ENCODE measurements at places on chromosomes 5 and 9.
A peak's percentile ranks its signal among the peaks of the same experiment; 100 is the strongest.

- DNase-seq: no peak
Observed at GRCh38 chr9:33177639-33178038, 10.5 kb upstream of the B4GALT1 start.

DNA sequence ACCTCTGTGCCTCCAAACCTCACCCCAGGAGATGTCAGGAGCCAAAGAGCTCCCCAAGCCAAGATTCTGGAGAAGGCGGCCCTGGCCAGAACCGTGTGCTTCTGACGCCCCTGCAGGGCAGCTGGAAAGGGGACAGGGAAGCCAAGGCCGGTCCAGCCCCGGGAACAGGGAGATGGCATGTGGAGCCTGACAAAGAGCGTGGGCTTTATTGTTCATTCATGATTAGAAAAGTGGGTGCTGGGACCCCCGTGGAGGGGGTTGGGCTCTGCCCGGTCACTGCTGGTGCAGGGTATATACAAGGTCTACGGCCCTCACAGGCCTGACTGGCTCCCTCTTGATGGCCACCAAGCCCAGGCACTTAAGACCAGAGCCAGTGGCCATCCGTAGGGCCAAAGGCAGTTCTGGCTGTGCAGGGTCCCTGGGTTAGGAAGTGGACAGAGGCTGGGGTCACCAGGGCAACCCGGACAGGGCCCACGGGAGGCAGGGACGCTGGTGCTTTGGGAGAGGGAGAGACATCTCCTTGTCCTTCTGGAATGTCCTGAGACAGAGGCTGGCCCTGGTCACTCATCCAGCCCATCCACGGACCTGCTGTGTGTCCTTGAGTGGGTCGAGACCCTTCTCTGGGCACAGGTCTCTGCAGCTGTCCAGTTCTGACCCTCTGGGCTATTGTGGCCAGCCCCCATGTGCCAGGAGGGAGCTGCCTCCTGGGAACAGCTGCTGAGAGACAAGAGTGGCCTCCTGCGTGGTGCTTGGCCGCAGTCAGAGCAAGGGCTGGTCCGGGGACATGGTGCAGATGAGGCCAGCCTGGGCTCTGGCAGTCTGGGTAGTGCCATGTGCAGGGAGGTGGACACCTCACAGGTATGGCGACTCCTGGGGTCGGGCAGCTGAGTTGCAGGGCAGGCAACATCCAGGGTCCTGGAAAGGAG, 12.5 kb downstream of the NINJ1 start:
- no peak for DNase-seq

DNA sequence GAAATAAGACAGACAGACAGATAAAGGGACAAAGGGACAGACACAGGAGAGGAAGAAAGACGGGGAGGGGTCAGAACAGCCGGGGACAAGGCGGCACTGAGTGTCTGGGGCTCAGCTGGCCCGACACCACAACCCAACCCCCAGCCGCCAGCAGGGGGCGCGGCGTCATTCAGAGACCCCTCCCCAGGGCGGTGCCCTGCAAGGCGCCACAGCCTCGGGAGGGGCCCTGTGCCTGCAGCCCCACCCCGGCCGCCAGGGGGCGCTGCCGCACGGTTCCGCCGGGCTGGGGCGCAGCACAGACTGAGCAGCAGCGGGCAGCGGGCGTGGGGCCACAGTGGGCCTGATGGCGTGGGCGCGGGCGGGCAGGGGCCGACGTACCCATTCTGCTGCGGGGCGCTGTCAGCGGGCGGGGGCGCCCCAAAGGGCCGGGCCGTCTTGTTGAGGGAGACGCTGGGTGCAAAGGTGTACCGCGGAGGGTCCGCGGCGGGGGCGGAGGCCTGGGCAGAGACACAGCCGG, 5.9 kb downstream of the PDLIM7 start:
- peak; percentile 98 for DNase-seq

DNA sequence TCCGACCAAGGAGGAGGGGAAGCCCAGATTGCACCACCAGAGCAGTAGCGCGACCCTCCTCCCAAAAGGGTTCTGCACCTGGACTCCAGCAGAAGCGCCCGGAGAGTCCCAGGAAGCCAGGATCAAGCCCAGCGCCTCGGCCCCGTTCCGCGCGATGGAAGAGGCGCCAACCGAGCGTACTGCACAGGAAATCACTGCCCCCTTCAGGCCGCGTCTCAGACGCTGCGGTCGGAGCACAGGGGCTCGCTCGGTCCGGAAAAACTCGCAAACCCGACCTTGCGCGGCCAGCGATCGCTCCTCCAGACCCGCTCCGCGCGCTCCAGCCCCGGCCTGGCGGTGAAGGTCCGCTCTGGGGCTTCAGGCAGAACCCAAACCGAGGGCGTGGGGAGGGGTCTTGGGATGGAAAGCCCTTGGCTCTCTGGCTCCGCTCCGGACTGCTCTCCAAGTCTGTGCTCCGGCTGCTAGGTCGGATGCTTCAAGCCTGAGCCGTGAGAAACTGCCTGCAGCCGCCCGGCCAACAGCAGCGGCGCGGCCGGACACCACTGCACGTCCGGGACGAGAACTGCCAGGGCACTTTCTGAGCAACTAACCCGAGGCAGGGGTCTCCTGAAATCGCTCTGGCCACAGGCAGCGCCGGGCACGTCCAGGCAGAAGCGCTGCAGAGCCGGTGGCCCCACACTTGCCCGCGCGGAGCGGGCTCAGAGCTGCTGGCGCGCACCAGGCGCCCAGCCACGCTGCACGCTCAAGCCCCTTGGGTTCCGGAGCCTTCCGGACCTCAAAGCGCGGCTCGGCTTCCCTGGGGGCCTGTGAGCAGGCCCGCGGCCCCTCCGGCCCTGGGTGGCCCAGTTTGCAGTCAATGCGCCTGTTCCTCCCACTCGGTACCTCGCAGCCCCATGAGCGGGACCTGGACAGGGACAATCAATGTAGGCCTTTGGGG, 1.3 kb downstream of the GABBR2 start:
- peak; percentile 81 for DNase-seq

DNA sequence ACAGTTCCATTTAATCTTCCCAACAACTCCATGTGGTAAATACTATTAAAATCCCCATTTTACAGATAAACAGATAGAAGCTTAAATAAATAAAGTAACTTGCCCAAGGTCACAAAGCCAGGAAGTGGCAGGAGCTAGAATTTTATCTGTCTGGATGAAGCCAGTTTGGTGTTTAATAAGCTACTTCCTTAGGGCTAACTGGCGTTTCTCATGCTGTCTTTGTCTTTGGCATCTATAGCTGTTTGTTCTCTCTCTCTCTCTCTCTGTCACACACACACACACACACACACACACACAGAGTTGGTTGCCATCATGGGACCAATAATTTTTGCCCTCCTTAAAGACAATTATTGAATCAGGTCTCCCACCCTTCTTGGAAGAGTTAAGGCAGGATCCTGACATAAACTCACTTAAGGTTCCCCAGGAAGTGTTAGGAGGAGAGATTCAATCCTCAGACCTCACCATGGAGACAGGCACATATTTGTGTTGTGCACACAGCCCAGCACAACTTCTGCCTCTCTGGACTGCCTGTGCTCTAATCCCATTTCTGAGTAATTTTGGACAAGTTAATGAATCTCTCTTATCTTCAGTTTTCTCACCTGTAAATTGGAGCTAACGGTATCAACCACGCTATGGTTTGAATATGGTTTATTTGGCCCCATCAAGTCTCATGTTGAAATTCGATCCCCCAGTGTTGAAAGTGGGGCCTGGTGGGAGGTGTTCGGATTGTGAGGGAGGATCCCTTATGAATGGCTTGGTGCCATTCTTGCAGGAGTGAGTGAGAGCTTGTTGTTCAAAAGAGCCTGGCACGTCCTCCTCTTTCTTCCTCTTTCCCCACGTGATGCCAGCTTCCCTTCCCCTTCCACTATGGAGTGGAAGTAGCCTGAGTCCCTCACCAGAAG, 8.3 kb upstream of the ADRA1B start:
- DNase-seq: no peak

GRCh38 chr9:4794691-4795090, 1.9 kb downstream of the RCL1 start:
- DNase-seq: no peak

DNA sequence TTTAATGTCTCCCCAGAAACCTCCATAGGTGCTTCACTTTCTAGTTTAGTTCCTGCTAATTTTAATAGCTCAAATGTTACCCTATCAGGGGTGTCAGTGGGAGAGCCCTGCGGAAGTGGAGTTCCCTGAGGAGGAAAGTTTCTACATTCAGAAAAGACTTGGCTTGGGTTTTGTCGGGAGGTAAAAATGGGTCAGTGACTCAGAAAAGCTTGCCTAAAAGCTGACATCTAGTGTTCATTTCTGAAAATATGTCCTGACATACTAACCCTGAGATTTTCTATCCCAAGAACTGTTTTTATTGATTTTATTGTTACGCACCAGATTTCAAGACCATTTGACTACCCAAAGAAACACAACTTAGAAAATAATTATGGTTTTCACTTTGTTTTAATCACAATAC, 40.9 kb upstream of the GLDC start:
- no peak for DNase-seq

DNA sequence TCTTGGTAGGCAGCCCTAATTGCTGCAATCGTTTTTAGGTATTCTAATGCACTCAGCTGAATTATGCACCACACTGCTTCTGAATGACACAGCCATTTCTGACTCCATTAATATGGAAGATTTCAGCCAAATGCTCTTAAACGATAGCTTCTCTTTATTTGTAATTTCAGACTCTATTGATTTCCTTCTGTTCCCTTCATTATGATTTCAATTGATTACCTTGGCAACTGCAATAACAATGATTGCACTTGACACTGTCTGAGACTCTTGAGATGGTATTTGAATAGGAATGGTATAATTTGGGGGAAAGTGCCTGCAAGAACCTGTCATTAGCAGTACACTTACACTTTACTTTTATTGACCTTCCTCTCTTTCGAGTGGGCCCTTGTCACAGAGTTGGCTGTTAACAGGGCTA, 296.1 kb upstream of the DMAC1 start:
- DNase-seq: no peak

GRCh38 chr5:37991301-37992299, 151.8 kb upstream of the GDNF start:
- peak; percentile 14 for DNase-seq

- no peak for DNase-seq
Observed at GRCh38 chr5:58544195-58544594, 38.7 kb upstream of the RAB3C start.

DNA sequence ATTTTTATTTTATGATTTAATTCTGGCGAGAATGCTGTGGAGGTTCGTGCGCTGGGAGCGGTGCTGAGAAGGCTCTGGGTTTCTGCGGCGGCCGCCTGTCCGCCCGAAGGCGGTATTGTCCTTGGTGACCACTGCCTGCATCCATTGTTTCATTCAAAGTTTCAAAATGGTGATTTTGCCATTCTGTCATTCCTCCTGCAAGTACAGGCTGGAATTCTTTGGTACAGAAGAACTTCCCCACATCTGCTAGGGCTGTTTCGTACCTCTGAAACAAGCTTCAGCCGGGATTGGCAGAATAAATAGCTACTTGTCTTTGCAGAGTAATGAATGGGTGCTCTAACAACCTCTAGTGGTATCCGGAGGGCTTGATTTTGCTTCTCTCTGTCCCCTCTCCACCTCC, 112.6 kb upstream of the CACNA1B start:
- DNase-seq: no peak

DNA sequence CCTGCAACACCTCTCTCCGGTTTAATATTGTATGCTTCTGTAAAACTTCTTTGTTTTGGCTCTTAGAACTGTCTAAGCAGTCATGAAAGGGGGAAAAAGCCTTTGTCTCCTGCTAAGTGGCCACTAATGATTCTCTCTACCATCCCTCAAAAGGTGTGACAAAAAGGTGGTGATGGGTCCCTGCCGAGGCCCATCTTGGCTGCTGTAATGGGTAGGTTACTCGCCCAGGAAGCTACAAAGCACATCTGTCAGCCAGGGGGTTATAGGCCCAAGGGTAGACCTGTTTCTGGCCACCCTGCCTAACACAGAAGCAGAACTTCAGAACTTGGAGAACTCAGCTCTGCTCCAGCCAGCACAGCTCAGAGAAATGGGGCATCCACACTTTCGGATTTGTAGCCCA, 1.6 kb downstream of the FAM219A start:
- no peak for DNase-seq

- DNase-seq: peak; percentile 79
Observed at GRCh38 chr9:72038890-72039410, 21.5 kb downstream of the C9orf57 start.

DNA sequence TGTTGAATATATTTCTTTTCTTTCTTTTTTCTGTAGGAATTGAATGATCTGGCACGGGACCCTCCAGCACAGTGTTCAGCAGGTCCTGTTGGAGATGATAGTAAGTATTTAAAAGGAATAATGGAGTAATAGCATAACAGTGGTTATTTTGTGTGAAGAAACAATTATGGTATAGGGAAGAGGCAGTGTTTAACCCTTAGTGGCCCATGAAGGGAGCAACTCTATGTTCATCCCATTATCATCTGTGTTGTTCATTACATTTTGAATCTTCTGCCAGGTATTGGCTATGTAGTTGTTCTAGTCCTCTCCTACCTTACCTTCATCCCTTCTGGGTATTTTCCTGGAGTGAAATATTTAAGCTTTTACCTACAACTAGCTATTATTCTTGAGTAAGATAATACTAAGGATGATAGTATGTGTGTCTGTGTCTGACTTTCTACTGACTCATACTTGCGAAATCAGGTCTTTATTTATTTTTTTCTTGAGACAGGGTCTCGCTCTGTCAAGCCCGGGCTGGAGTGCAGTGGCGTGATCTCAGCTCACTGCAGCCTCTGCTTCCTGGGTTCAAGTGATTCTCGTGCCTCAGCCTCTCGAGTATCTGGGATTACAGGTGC, 39.3 kb downstream of the UBE2D2 start:
- no peak for DNase-seq

GRCh38 chr5:108101821-108102220, 280.1 kb downstream of the FBXL17 start:
- no peak for DNase-seq

DNA sequence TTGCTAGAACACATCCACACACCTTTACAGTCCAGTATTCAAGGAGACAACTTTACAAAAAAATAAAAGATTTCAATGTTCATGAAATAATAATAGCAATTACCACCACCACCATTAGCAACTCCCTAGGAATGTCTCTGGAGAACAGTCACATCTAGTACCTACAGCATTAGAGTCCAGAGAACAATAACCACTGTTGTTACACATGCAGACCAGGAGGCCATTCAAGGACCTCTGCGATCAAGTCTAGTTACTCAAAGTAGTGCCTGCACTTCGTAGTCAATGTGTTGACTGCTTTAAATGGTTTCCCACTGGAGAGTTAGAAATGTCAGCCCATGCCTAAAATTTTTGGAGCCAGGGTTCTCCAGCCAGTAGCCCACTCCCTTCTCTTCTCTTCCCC, 244.4 kb downstream of the DEPDC1B start:
- DNase-seq: no peak

DNA sequence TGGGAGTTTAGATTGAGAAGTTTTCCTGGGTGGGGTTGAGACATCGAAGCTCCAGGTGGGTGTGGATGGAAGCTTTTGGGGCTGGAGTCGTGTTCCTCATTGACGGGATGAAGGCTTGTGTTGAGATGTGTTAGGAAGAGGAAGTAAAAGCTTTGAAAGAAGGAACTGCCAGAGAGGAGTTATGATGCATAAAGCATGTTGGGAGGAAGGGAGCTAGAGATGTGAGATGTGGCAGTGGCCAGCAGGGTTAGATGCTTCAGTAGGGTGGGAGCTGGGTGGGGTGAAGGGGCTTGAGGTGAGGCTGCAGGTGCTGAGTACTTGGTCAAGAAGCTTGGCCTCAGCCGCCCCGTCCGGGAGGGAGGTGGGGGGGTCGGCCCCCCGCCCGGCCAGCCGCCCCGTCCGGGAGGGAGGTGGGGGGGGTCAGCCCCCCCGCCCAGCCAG, 56.7 kb downstream of the HSPA4 start:
- no peak for DNase-seq
